ENCODE measurements at places on chromosomes 5 and 9.

DNA sequence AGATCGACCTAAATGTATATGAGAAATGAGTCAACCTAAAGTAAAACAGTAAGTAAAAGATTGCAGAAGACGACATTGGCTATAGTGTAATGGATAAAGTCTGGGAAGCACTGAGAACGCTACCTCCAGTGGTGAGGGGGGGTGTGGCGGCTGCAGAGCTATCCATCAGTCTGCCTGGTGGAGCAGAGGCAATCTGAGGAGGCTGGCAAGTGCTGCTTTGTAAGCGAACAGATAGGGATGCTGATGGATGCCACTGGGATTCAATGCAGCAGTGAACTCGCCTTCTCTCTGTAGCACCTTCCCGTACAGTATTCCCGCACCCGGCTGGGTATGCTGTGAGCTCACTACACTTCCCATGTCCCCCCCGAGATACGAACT is 261.5 kb downstream of the NSG2 start:
- DNase-seq = no peak

GRCh38 chr5:124825250-124825982 is 79.0 kb upstream of the ZNF608 start:
- DNase-seq = no peak

DNA sequence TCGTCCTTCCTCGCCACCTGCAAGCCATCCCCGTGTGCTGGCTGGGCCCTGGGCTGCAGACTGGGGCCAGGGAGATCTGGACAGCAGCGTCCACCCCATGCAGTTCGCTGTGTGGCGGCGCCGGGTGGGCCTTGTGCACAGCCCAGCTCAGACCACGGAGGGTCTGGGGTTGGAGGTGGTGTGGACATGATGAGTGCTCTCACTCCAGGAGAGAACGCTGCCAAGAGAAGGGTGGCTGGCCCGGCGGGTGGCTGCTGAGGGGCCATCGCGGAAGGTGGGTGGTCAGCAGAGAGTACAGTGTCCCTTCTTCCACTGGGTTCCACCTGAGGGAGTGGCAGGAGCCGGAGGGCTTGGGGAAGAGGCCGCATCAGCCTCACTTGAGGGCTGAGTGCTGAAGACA is 44.4 kb downstream of the RXRA start:
- DNase-seq = no peak

- DNase-seq = no peak
Observed at GRCh38 chr9:105447386-105447813, 434 bp upstream of the FSD1L start.

- no peak for DNase-seq
Observed at GRCh38 chr9:101140764-101141163, 112.2 kb downstream of the PLPPR1 start.
